ENCODE measurements at places on chromosomes 7 and 10.
A peak's percentile ranks its signal among the peaks of the same experiment; 100 is the strongest.

DNA sequence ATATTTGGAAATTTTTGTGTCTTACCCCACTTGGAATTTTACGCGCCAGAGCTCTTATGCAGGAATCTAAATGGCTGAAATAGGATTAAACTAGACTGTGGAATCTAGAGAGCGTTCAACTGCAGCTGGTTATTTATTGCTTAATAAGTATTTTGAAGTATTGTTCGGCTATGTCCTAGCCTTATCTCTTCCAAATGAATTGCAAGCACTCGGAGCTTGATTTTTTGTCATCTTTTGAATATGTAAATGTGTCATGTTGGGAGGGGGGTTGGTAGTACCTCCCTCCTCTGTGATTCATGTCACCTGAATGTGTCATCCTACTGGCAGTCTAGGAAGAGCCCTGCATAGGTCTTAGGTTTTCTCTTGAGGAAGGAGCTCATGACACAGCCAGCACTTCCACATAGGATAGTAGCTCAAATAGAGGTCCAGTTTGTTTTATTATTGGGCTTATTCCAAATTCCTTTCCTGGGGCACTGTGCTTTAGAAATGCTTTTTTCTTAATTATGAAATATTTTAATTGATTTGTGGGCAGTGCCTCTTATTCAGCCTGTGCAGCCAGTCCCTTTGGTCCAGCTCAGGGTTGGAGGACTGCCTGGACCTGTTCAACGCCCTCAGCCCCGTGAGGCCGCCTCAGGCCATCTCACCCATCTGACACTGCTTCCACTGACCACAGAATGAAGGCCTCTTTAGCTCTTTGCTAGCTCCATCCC is 22.5 kb upstream of the TRIL start:
- DNase-seq = peak; percentile 21

DNA sequence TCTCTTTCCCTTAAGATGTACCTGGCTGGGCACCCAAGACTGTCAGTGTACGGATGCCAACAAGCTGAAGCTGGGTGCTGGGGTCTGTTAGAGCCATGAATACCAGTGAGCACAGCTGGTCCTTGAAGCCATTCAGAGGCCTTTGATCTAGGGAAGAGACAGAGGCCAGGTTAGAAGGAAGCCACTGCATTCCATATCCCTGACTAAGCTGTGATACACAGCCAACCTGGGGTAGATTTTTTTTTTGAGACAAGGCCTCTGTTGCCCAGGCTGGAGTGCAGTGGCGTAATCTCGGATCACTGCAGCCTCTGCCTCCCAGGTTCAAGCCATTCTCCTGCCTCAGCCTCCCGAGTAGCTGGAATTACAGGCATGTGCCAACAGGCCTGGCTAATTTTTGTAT is 20.8 kb downstream of the ZDHHC16 start:
- DNase-seq = peak; percentile 24

- no peak for DNase-seq
Measured at GRCh38 chr10:3363311-3364045, 190.9 kb upstream of the PITRM1 start.

DNA sequence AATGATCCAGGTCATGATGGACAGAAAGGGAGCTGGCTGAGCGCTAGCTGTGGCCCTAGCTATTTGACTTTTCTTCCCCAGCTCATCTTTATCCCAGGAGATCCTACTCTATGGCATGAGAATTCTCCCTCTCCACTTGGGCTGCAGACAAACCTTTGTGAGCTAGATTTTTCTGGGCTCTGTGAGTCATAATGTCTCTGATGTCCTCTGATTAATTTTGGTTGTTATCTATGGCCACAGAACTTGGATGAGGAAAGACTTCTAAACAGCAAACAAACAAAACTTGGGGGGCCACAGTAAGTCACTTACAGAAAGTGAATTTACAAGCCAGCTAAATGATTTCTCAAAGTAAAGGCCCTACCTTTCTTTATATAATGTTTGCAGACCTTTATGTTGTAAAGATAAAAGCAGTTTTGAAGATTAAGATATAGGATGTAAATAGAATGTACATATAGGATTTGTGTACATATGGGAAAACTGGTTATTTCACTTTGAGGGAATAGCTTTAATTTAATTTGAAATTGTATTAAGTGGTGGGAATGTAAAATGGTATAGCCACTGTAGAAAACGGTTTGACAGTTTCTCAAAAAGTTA is 10.4 kb downstream of the ABLIM1 start:
- no peak for DNase-seq

DNA sequence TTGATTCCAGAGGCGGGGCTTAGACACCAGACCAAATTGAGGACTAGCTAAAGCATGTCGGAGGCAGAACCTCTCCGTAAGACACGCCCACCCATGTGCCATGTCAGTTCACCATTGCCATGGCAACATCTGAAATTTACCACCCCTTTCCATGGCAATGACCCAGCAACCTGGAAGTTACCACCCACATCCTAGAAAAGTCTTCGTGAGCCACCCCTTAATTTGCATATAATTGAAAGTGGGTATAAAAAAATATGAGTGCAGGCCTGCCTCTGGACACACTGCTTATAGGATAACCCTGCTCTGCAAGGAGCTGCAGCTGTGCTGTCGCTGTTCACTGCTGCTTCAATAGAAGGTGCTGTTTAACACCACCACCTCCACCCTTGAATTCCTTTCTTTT is 28.0 kb downstream of the TMEM270 start:
- no peak for DNase-seq

DNA sequence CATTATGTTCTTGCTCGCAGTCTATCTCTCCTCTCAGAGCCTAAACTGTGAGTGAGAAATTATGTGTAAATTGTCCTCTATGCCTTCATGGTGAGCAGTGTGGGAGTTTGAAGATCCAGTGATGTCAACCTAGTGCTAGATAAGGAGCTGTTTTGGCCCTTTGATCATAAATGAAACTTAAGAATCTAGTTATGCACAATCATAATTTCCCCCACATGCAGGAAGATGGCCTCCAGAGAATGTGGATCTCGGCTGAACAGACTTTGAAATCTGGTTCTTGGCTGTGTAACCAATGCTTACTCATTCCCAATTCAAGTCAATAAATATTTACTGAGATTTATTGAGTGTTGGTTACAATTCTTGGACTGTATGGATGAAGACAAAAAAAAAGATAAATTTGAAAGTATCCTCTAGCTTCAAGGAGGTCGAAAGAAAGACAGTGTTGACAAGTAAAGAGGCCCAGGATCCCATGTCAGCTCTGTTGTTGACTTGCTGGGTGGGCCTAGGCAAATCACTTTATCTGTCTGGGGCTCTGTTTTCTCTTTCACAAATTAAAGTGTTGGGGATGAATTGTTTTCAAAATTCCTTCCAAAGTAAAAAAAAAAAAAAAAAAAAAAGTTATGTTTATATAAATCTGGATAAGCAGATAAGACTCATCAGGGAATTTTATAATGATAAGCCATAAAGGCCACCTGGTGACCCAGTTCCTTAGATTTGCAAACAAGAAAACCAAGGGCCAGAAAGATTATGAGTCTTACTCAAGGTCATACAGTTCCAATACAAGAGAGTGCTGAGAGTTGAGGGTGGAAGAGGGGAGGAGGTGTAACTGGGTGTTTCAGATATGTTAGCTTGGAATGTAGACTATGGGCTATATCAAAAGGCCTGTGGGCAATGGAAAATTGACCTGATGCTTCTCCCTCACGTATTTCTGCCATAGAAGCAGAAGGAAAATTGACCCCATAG is 969.9 kb downstream of the KCNMA1 start:
- DNase-seq = no peak

- peak; percentile 16 for DNase-seq
Measured at GRCh38 chr7:93194386-93194785, 31.9 kb downstream of the HEPACAM2 start.

DNA sequence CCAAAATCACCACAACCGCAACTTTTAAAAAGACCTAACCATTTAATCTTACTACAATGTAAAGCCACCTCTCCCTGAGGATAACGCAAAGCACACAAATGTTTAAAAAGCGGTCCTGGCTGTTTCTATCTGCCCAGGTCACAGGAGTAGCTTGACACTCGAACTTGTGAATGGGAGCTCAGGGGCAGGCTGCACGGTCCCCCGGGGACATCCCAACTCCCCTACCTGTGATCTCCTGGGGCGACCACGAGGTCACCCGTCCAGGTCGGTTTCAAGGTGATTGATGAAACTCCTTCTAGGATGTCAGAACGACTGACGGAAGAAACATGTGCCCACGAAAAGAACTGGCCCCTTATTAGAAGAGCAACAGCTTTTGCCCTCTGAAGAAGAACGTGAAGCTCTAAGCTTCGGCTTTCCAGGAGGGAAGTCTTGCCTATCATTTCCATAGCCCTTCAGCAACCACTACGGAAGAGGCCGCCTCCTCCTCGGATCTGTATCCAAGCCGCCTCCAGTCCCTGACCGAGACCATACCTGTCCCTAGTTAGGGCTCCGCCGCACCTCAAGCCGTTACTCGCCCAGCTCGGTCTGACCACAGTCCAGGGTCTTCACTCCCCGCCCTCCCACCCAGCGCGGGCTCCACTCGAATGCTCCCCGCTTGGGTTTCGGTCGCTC is 459 bp downstream of the CYCS start:
- DNase-seq = peak; percentile 37

- no peak for DNase-seq
Measured at GRCh38 chr7:75869776-75870379, 9.0 kb upstream of the RHBDD2 start.

GRCh38 chr7:82592416-82592815 is 148.8 kb upstream of the CACNA2D1 start:
- DNase-seq = no peak

- no peak for DNase-seq
Measured at GRCh38 chr7:95467912-95468607, 17.7 kb upstream of the ASB4 start.

- no peak for DNase-seq
Measured at GRCh38 chr10:97222326-97222961, 36.7 kb upstream of the SLIT1 start.

DNA sequence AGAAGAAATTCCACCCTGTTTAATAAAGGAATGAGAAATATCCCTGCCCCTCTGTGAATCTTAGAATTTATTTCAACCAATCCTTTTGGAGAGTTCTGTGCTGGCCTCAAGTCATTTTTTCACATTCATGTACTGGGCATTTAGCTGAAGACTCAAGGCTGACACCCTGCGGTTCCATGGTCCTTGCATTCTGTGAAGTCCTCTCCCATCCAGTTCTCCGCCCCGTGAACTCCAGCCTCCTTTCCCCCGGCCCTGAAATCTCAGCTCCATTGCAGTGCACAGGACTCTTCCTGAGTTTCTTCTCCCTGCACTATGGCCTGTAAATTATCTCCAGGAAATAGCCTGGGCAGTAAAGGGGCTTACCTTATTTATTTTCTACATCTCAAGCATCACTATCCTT is 183.0 kb upstream of the KCND2 start:
- peak; percentile 45 for DNase-seq
